ENCODE measurements at places on chromosomes 6 and 20.

- DNase-seq = peak; percentile 50
Observed at GRCh38 chr6:40743690-40744446, 156.7 kb upstream of the LRFN2 start.

GRCh38 chr20:44646023-44646640 lies 5.4 kb downstream of the ADA start:
- no peak for DNase-seq

DNA sequence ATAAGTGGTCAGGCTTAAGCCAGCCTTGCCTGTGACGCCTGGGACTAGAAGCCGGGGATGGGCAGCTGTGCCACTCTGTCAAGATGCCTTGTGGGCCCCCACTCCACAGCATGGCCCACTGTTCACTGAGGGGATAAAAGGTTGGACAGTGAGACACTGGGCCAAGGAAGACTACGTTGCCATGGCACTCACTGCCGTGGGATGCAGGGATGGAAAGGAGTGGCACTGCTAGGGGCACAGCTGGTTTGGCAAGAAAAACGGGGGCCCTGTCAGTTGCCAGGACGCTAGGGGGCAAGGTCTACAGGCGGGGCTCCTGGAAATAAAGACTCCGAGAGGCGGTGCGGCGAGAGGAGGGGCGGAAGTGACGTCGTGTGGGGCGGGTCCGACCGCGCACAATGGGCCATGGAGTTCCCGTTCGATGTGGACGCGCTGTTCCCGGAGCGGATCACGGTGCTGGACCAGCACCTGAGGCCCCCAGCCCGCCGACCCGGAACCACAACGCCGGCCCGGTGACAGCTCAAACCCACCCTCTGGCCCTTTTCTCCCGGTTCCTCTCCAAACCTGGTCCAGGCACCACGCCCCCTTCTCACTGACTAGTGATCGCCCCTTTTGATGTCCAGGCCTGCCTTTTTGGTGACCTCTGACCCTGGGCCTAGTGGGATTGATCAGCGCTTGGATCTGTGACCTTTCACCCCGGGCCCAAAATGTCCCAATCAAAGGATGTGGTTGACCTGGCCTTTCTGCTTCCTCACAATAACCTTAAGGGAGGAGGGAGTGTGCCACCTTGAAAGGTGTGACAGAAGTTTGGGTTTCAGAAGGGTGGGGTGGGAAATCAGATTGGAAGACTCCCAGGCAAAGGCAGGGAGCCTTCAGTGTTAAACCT lies at the start of gene ATAT1:
Gene ATAT1 (plus strand): TSS at position 391 of the 883 bp plus-strand sequence.
- peak; percentile 82 for DNase-seq

DNA sequence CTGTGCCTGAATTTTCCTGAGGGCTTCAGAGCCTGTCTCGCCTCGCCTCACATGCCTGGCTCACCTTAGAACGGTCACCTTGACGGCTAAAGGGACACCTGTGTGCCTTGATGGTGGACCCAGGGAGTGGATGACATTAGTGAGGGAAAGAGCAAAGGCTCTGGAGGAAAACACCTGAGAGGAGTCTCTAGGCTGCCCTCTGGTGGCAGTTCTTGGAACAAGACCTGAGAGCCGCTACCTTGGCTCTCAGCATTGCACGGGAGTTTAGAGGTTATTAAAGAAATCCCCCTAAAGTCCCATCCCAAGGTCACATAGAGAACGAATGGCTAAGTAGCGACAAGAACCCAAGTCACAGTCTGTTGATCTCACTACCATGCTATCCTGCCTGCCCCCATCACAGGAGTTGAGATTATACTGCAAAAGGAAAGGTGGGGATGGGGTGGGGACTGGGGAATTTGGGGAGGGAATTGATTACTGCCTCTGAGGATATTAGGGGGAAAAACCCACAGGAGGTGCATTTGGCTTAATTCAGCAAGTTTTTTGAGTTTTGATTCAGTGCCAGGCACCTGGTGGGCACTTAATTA lies 7.9 kb upstream of the CDSN start:
- DNase-seq = peak; percentile 49

DNA sequence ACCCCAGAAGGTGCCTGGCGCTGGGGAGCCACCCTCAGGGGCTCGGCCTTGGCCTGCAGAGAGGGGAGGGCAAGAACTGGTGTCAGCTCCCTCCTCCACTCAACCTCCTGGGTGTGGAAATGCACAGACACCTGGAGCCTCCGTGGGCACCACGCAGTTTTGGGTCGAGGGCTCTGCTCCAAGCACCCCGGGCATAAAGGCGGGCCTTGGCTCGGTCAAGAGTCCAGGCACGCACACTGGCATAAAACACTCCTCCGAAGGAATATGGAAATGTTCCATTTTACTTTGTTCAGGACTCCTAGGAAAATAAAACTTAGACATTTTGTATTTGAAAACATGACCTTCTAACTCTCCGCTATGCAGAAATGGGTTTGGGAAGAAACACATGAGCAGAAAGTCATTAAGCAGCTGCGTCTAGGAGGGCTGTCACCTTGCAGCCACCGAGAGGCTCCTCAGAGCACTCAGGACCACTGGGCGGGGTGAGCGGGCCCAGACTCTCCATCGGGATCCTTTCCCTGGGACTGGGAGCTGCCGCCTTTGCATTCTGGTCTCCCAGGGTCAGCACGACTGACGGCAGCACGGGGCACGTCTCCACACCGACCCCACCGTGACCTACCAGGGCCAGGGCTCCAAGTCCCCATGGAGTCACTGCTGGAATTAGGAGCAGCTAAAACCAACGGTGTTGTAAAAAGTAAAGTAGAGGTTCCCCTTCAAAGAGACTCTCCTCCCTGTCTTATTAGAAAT lies 46.0 kb upstream of the DACT2 start:
- DNase-seq = no peak

DNA sequence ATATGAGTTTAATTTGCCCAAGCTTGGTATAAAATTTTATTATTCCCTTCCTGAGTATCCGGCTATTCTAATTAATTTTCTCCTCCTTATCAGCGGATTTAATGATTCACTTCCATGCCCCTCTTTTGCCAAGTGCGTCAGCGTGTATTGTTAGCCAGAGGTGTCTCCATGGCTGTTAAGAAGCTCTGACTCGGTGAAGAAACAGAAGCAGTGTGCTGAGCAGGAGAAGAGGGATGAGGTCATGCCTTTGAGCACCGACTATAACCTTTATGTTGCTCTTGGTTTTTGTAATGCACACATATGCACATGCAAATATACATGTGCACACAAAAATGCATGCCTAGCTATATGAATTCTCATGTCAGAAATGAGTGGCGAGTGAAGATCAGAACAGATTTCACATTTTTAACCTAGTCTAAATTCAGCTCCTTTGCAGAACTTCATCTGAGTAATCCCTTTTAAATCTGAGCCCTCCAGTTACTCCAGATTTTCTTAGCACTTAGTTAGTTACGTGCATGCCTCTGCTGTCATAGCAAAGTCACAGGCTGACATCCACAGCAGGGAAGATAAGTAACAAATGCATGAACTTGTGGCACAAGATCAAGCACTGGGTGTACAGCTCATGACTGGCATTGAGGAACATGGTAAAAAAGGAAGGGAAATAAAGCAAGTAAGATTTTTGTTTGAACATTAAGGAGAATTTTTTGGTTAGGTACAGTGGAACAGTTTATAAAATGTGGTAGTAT lies 24.3 kb downstream of the HTR1E start:
- DNase-seq = no peak

- no peak for DNase-seq
Observed at GRCh38 chr20:63325554-63326313, 32.7 kb downstream of the COL20A1 start.

DNA sequence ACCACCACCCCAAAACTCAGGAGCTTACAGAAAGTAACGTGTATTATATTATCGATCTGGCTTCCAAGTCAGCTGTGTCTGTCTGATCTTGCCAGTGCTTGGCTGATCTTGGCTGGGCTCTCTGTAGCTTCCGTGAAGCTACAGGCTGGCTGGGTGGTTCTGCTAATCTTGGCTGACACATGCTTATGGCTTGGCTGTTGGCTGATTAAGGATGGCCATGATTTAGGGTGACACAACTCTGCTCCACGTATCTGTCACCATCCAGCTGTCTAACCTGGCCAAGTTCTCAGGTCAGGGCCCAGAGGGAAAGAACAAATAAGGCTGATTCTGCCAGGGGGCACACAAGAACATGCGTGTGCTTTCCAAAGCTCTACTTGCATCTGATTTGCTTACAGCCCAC lies 64.7 kb upstream of the PRL start:
- no peak for DNase-seq

- no peak for DNase-seq
Observed at GRCh38 chr20:58129721-58130151, 98.7 kb downstream of the ANKRD60 start.

DNA sequence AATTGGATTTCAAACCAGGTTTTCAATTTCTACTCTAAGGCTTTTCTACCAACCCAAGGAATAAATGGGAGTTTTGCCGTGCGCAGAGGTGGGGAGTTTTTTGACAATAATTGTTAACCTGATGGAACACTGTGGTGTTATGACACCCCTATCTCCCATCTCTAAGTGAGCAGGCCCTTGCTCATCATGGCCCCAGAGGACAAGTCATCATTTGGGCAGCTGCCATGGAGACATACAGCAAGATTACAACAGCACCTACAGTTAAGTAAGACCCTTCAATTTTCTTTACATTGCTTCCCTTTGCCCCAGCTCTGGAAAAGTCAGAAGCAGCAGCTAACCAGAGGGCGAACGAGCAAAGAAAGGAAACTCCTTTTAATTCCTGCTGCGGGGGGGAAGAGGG lies 54.3 kb downstream of the ADGRF5 start:
- no peak for DNase-seq
